Activated CD8-positive, alpha-beta memory T cell treated with anti-CD3 and anti-CD28 coated beads for 1 hour (primary cell): ENCODE measurements at places on chromosomes 11 and 22.

- no peak for DNase-seq
Observed at GRCh38 chr11:69893631-69894030, 74.4 kb upstream of the FGF3 start.

DNA sequence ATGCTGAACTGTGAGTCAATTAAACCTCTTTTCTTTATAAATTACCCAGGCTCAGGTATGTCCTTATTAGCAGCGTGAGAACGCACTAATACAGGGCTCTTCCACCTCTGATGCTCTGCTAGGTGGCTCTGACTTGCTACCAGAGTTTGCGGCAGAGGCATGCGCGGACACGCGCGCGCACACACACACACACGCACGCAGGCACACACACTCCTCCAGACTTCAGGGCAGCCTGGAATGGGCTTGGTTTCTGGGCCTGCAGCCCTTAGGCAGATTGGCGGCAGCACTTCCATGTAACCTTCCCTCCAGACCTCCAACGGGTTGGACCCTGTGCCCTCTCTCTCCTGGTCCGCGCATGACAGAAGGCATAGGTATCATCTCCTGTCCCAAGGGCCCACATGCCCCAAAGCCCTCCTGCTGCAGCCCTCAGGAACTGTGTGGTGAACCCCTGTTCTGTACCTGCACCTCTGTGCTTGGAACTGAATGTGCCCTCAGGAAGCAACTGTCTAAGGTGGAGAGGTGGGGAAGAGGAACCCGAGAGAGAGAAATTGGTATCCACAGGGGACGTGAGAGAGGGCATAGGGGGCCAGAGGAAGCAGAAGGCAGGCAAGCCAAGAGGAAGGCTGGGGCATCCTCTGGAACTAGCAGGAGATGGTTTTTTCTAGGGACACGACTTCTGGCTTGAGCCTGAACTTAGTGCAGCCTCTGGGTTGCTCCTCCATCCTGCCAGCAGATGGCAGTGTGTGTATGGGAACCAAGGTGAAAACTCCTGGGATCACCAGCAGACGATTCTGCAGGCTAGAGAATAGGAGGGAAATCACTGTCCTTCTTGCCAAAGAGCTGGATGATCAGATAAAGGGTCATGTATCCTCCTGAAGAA lies 23.4 kb upstream of the RIC3 start:
- peak; percentile 16 for DNase-seq

DNA sequence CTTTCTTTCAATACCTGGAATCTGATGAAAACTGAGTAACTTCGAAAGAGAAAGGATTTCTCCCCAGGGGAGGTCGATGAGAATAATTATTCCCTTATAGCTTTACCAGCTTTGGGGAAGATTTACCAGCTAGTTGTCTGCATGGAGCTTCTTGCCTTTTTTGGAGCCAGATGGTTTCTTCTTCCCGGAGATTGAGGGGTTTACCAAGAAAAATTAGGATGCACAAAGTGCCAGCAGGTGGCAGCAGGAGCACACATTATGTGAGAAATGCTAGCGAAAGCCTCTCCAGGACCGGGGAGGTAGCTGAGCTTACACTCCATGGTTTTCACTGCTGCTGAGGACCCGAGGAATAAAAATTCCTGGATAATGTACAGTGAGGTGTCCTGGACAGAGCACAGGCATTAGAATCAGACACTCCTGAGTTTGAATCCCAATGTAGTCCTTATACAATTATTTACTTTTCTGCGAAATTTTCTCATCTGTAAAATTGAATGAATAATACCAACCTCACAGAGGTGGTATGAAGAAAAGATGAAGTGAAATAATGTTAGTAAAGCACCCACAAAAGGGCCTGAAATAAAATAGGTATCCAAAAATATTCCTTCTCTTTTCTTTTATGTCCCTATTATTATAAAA lies 46.0 kb upstream of the PARVA start:
- peak; percentile 30 for DNase-seq

- no peak for DNase-seq
Observed at GRCh38 chr11:37926772-37927171, 1328.7 kb upstream of the RAG2 start.

GRCh38 chr11:57134284-57134683 lies 47.5 kb upstream of the LRRC55 start:
- DNase-seq = no peak
